GM04503 (cell line): ENCODE measurements at places on chromosomes 7 and 10.

DNA sequence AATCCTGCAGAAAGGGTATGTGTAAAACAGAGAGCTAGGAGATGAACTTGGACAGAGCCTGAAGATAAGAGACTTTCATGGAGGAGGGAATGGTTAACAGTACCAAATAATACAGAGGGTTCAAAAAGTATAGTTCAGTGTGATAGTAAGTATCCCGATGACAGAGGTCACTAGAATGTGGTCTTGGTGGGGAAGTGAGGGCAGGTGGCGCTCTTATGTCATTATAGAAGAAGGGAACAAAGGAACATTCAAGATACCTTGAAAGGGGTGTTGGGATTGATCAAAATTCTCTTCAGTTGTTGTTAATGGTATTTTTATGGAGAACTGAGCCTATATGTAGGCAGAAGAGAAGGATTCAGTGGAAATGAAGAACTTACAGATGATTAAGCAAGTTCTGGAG, 312.5 kb downstream of the SUGCT start:
- DNase-seq: no peak

GRCh38 chr7:129471402-129471827, 30.9 kb upstream of the SMKR1 start:
- no peak for DNase-seq

DNA sequence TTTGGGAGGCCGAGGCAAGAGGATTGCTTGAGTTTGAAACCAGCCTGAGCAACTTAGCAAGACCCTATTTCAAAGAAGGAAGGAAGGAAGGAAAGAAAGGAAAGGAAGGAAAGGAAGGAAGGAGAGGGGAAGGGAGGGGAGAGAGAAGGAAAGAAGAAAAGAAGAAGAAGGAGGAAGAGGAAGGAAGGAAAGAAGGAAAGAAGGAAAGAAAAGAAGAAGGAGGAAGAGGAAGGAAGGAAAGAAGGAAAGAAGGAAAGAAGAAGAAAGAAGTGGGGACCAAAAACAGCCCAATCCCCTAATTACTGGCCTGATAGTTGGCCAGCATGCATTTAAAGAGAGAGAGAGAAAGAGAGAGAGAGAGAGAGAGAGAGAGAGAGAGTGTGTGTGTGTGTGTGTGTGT, 66.4 kb downstream of the EEPD1 start:
- DNase-seq: no peak

DNA sequence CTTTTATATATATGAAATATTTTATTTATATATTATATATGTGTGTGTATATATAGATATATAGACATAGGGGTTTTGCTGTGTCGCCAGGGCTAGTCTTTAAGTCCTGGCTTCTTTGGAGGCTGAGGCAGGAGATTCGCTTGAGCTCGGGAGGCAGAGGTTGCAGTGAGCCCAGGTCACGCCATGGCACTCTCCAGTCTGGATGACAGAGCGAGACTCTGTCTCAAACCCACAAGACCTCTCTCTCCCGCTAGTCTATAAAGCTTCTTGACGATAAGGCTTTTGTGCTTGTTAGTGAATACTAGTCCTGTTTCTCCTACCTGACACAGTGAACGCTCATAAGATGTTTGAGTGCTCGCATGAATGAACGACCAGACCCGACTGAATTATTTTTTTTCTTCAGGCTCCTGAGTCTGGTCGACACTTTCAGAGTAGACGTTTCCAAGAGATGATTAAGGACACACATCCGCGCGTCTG, 577 bp upstream of the DDX21 start:
- DNase-seq: no peak

GRCh38 chr10:125997586-125997985, 101.2 kb downstream of the FANK1 start:
- DNase-seq: no peak

DNA sequence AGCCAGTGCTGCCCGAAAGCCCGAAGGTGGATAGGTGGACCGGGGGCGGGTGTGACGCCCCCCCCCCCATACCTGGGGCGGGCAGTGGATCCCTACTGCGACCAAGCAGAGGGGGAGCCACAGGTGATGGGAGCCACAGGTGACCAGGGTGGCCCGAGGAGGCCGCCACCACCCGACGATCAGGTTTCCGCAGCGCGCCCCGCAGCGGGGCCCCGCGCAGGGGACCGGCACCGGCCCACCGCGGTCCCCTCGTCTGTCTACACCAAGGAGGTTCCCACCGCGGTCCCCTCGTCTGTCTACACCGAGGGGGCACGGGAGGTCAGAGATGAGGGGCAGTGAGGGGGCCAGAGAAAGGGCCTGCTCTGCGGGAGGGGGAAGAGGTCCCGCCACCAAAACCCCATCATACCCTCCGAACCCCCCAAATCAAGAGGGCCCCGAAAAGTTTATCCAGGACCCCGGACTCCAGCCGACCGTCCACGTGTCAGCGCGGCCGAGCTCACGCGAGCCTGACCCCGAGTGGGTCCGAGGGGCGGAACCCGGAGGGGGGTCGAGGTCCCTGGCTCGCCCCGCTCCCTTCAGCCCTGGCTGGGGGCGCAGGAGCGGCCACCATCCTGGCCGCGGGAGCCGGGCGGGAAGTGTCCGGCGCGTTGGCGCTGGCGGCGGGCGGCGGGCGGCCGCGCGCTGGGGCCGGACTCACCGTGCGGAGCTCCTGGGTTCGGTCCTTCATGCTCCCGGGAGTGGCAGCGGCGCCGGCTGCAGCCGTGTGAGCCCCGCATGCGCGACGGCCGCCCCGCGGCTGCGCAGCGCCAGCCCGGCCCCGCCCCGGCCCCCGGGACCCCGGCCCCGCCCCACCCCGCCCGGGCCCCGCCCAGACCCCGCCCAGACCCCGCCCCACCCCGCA, at the start of gene STX1A:
STX1A (minus strand) TSS at position 765 of the 901 bp plus-strand sequence; CDS start at position 727, 38 bp downstream.
- no peak for DNase-seq

- no peak for DNase-seq
Measured at GRCh38 chr10:6234371-6234770, 31.6 kb downstream of the PFKFB3 start.

GRCh38 chr10:90642136-90642535, 215.7 kb downstream of the HTR7 start:
- DNase-seq: no peak

- no peak for DNase-seq
Measured at GRCh38 chr10:80400136-80400804, 8.1 kb upstream of the PRXL2A start.

GRCh38 chr7:2567679-2568278, 9.0 kb downstream of the IQCE start:
- DNase-seq: no peak

DNA sequence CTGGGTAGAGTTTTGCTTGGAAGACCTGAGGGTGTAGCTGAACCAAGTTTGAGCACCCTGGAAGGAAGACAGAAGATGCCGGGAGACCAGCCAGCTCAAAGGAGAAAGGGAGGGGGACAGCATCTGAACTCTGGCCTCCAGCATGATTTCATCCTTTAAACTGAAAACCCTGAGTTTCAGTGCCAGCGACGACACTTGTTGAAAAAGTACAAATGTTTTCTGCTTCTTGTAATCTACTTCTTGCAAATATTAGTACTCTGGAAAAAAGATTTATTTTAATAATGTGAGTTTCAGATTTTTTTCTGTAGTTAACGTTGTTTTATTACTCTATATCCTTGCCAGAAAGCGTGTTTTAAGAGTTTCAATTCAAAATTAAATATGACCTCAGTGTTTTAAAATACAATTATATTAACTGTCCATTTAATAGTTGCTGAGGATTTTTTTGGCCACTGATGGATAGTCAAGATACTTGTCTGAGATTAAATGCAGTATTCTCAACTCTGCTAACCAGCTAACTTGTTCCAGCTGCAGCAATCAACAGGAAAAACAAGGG, 227.7 kb downstream of the MGMT start:
- DNase-seq: no peak
